ENCODE measurements at places on chromosomes 4 and X. TPM values are rescaled to one million over a fixed set of nuclear protein-coding genes. Genes with fewer than 3 reads are reported as not detected.

- DNase-seq, result no peak
These were observed 325.9 kb downstream of the ANKRD50 start for GRCh38 chr4:124386648-124387047.

GRCh38 chr4:85932500-85933290, 427.2 kb downstream of the MAPK10 start:
- DNase-seq, result no peak

DNA sequence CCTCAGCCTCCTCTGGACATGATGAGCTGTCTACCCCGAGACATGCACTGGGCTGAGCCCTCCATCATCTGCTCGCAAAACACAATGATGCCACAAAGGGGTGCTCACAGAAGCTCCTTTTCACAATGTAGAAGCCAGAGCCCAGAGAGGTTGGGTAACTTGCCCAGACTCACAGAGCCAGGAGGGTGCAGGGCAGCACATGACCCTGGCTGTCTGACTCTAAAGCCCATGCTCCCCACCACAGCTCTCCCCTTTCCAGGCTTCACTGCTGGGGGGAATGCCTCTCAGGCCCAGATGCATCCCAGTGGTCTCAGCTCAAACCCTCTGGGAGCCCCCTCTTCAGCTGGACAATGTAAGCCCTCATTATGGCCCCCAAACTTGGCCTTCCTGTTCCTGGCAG, 98.4 kb upstream of the AFAP1 start:
- DNase-seq, result no peak

DNA sequence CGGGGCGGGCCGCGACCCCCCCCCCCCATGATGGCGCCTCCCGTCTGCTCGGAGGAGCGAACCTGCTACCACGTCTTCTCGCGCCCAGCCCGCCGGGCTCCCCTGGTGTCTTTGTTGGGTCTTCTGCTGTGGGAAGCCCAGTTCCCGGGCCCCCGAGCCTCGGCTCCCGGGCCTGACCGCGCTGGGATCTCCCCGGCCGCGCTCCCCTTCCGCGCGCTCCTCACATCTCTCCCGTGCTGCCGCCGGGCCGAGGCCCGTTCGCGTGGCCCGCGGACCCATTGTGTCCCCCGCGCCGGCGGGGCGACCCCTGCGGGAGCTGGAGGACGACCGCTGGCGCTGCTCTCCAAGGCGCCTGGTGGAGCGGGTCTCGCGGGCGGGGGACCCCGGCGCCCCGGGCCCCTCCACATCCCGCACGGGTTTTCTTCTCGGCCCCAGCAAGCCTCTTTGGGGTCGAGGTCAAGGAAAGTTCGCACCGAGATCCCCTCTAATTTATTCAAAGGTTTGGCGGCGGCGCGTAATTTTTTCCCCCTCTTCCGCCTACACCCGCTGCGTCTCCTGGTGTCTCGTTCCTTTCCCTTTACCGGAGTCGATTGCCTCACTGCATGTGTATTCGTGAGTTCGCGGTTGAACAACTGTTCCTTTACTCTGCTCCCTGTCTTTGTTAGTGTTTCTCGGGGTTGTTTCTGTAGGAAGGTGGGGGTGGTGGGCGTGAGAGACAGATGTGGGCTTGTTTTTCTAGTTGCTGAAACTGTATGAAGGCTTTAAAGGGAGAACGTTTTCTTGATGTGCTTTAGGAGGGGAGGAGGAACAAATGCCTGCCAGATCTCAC, 770 bp downstream of the SMAD1 start:
- DNase-seq, result peak; percentile 62

GRCh38 chrX:117522725-117523700, 593.6 kb downstream of the KLHL13 start:
- DNase-seq, result no peak

DNA sequence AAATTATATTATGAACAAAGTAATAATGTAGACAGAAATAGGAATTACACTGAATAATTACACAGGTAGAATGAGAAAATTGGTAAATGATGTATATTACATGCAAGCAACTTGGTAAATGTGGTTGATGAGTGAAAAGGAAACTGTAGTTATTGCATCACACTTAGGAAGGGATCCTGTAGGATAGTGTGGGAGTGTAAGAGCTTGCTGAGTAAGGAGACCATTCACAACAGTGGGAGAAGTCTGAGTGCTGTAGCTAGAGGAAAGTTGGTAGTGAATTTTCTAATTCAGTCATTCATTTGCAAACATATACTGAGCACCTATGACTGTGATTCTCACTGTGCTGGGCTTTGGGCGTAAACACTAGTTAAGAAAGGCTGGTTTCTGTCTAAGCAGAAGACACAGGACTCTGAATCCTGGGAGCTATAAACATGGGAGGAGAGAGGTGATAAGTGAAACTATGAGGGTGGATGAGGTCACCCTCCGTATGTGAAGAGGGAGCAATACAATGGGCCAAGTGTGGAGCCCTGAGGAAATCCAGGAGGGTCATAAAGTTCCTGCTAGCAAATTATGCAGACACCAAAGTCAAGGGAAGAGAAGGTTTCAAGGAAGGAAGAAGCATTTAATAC, 14.2 kb upstream of the CPE start:
- no peak for DNase-seq

DNA sequence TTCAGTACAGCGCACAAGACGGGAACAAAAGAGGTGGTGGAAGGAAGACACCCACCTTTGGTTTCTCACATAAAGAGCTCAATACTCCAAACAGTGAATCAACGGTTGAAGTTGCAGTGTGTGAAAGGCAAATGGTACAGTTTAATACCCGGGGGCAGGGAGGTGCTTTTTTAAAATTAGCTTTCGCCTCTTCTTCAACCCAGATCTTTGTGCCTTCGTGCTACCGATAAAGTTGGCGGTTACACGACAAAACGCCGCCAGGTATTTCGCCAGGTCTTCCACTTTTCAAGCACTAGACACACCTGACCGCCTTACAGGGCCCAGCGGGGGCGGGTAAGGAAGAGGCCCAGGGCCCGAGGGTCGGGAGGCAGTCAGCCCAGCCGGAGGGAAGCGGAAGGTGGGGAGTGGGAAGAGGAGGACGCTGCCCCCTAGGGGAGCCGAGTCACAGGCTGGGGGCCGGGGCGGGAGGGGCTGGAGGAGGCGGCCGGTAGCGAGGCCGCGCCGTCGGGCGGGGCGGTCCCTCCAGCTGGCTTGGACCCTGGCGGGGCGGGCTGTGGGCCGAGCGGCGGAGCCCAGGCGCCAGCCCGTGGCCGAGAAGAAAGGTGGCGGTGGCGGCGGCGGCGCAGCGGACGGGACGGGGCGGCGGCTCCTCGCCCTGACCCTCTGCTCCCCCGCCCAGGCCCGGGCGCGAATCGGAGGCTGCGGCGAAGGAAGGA, 16.0 kb downstream of the UTP3 start:
- DNase-seq, result peak; percentile 92

DNA sequence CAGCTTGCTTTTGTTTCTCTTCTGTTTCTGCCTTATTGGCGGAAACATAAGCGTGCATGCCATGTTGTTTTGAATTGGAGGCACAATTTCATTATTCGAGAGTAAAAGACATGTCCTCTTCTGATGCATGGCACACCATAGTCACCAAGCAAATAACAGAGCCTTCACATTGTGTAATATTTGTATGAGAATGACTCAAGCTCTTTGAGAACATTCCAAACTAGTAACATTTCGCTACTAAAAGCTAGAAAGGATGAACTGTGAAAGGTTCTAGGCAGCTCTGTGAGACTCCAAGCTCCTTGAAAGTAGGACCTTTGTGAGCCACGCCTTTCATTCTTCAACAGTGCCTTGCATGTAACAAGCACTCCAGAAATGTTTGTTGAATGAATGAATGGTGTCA, 9.2 kb upstream of the ANXA3 start:
- no peak for DNase-seq

DNA sequence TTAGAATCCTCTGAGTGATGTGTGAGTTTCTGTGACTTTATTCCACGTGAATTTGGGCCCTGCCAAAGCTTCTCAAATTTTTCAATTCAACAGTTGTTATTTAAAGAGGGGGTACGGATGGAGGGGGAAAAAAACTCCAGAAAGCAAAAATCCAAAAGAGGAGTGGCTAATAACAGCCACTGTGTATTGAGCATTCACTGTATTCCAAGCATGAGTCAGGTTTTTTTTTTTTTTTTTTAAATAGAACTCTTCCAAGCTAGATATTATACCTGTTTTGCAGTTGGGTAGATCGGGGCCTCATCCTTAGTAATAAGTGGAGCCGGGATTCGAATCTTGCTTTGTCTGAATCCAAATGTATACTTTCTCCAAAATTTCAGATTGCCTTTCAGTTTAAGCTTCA, 6.4 kb upstream of the RHOH start:
- no peak for DNase-seq

DNA sequence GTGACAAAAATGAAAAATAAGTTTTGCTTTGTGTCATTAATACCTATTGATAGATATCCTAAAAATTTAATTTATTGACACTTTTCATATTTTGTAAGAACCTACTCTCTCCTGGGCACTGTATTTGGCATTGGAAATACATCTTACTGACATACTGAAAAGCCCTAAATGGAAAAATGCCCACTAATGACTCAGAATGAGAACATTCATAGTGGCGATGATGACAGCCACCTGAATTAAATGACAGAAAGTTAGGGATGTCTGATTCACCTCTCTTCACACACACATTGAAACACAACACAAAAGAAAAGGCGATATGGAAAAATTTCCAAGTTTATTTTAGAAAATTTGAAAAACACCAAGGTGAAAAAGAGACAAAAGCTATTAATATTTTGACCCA, 992.3 kb downstream of the STPG2 start:
- no peak for DNase-seq

DNA sequence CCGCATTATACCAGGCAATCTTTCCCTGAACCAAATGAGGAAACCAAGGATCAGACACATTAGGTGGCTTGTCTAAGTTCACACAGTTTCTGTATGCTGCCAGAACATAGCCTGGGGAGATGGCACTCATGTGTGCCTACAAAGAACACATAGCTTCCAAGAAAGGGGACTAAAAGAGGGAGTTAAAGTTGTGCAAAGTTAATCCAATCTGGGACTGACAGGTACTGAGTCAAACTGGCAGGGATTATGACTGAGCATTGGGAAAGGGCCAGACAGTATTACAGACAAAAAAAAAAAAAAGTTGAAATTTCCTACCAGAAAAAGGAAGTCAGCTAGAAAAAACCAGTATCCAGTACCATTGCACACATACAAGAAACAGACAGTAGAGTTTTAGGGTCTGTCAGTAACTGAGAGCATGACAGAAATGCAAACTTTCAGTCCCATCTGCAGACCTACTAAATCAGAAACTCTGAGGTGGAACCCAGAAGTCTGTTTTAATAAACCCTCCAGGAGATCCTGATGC, 37.2 kb downstream of the ADAMTS3 start:
- no peak for DNase-seq

DNA sequence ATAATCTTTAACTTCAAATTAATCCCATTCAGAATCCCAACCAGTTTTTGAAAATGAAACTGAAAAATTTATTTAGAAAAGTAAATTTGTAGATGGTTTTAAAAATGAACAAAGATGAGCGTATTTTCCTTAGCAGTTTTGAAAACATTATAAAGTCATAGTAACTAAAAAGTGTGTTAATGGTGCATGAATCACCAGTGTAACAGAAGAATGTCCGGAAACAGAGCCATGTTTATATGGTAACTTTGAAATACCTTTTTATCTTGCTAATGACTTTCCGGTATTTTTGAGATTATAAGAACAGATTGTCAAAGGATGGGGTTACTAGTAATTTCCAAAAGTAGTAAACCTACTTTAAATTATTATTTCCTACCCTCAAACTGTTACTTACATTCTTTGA, 145.9 kb downstream of the IRS4 start:
- no peak for DNase-seq

DNA sequence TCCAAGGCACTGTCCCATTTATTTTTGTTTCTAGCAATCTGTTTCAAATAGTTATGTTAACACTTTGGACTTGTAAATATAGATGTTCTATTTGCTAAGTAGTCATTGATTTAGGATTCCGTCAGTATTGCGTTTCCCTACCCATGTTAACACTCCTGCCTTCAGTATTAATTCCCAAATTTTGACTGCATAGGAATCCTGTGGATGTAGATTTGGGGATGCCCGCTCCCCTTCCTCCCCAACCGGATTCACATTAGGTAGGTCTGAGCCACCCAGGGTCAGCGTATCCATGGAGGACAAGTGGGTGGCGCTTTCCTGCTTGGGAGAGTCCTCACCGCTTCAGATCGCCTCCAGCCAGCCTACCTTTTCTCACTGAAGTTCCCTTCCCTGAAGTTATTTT, 1.1 kb upstream of the SORBS2 start:
- DNase-seq, result no peak

GRCh38 chr4:169566021-169566818, 46.2 kb downstream of the NEK1 start:
- no peak for DNase-seq

DNA sequence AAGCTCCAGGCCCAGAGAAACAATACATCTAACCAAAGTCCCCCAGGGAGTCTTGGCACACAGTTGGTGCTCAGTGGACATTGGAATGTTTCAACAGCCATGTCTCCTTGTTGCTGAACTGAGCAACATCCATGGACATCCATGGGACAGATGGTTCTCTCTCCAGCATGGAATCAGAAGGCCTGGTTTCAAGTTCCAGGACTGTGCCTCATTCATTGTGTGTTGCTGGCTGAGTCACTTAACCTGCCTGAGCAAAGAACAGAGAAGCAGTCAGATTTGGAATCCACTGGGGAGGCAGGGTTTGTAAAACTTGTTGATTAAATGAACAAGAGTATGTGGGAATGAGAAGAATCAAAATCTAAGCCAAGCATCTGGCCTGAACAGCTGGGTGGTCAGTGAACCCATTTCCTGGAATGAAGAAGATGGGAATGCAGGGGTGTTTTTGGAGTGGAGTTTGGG, 147.9 kb downstream of the CHIC2 start:
- DNase-seq, result no peak

GRCh38 chrX:20803971-20804370, 537.3 kb upstream of the RPS6KA3 start:
- no peak for DNase-seq

DNA sequence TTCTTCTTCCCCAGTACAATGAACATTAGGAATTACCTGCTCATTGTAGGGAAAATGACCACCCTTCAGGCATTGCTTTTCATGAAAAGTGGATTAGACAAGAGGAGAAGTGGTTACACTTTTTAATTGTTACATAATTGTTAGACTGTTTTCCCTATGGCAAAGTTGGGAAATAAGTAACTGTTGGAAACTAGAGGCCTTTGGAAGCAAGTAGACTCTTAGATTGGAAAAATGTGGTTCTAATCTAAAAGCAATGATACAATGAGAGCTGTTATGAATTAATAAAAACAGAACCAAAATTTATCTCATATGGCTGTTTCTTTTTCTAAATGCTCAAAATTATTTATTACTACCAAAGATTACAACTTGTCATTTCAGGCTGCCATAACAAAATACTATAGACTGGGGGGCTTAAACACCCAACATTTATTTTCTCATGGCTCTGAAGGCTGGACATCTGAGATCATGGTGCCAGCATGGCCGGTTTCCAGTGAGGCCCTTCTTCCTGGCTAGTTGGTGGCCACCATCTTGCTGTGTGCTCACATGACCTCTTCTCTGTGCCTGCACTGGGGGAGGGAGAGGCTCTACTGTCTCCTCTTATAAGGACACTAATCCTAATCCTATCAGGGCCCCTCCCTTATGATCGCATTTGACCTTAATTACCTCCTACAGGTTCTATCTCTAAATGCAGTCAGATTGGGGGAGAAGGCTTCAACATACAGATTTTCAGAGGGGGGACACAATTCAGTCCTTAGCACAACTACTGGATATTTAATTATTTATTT, 12.5 kb downstream of the CC2D2A start:
- no peak for DNase-seq

SPON2 gene
- total RNA-seq, result 32.0 TPM

SLITRK4 gene
- 0.74 TPM for total RNA-seq

PDHA1 gene
- 119 TPM for total RNA-seq

DNAAF6 gene
- total RNA-seq, result 2.0 TPM

CPEB2 gene
- 22.5 TPM for total RNA-seq

ATXN3L gene
- total RNA-seq, result not detected

IL2RG gene
- 33.1 TPM for total RNA-seq

USP17L28 gene
- total RNA-seq, result not detected

GSPT2 gene
- 7.7 TPM for total RNA-seq

GPRASP1 gene
- total RNA-seq, result 5.0 TPM
